ENCODE measurements at places on chromosomes 16 and 17.

DNA sequence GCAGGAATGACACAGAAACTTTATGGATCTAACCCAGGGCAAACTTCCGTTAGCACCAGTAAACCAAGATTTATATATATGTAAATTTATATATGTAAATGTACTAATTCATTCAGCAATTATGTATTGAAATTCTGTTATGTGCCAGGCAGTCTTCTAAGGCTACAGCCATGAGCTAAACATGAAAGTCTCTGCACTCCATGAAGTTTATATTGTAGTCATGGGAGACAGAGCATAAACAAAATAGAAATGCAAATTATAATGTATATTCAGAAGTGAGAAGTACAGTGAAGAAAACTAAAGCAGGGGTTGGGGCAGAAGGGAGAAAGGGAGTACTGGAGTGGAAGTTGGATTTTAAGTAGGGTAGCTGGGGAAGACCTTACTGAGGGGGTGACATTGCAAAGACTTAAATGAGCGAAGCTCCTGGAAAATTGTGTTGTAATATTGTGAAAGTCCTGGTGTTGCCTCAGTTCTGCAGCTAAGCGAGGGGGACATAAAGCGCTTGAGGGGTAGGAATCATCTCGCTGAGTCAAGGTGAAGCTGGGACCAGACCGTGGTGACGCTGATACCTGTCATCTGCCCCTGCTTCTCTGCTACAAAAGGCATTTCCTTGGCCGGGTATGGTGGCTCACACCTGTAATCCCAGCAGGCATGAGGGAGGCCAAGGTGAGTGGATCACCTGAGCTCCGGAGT lies 64.8 kb downstream of the YPEL2 start:
- no peak for DNase-seq

DNA sequence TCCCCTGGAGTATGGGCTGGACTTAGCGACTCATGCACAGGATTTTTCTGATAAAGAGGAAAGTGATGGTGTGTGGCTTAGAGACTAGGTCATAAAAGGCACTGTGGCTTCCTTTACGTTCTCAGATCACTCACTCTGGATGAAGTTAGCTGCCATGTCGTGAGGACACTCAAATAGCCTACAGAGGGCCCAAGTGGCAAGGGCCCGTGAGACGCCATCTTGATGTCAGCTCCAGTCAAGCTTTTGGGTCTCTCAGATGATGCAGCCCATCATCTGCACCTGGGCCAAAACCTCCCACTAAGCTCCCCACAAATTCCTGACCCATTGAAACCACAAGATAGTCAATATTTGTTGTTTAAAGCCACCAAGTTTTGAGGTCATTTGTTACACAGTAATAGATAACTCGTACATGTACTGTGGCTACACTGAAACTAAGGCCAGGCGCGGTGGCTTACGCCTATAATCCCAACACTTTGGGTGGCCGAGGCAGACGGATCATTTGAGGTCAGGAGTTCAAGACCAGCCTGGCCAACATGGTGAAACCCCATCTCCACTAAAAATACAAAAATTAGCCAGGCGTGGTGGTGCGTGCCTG lies 14.7 kb downstream of the ST6GALNAC2 start:
- no peak for DNase-seq

DNA sequence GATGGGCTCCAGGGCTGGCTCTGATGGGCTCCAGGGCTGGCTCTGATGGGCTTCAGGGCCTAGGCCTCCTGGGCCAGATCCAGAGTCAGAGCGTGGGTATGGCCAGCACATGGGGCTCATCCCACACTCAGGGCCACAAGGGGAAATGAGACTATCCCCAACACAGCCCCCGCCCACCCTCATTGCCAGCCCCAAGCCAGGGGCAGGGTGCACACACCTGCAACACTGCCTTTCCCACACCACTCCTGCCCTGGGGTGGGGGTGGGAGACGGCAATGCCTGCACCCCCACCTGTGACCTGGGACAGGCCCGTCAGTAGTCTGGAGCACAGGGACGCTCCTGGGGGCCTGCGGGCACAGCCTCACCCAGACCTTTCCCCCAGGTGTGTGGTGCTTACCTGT lies 14.3 kb upstream of the ATP6V0C start:
- DNase-seq, result no peak

DNA sequence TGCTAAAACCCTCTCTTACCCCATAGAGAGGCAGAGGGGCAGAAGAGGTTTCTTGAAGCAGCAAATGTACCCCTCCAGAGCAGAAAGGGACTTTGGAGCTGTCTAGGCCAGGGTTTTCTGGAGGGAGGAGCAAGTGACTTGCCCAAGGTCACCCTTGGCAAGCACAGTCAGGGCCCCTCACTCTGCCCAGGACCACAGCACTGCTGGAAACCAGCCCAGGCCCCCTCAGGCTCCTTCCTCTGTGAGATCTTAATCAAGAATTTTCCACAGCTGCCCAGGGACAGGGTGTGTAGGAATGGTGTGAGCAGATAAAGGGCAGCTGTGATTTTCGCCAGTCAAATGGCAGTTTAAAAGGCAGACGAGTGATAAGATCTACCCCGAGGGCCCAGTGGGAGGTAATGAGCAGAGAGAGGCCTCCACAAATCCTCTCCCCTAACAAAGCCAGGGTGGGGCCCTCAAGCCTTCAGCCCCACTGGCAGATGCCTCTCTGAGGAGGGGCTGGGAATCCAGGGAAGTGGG lies 3.9 kb upstream of the SLC12A3 start:
- DNase-seq, result no peak

- no peak for DNase-seq
Observed at GRCh38 chr17:34246881-34247280, 8.2 kb upstream of the CCL2 start.

- no peak for DNase-seq
Observed at GRCh38 chr17:69878661-69879060, 196.4 kb upstream of the KCNJ16 start.

GRCh38 chr17:58121925-58122324 lies 26.3 kb upstream of the OR4D1 start:
- DNase-seq, result no peak

DNA sequence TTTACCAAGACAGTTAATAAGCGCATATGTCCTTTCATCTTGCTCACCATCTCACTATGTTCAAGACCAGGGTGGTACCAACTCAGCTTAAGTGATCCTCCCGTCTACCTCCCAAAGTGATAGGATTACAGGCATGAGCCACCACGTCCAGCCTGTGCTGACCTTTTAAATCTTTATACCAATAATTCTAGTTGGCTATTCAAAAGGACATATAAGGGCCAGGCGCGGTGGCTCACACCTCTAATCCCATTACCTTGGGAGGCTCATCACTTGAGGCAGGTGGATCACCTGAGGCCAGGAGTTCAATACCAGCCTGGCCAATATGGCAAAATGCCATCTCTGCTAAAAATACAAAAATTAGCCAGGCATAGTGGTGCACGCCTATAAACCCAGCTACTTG lies 2.4 kb downstream of the CEP95 start:
- DNase-seq, result no peak

DNA sequence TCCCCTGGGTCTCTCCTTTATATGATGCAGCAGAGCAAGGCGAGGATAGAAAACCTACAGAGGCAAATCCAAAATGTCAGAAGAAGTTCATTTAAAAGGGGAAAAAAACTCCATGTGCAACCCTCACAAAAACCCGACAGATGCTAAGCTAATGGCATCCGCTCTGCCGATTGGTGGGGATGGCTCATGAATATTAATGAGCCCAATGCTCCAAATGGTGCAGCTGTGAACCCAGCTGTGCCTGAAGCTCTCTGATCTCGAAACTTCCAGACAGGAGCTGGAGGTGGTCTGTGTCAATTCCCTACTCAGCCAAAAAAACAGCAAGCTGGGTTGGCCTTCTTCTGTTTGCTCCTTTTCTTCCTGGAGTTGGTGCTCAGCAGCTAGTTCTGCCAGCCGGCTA lies 15.5 kb downstream of the SNX11 start:
- no peak for DNase-seq

DNA sequence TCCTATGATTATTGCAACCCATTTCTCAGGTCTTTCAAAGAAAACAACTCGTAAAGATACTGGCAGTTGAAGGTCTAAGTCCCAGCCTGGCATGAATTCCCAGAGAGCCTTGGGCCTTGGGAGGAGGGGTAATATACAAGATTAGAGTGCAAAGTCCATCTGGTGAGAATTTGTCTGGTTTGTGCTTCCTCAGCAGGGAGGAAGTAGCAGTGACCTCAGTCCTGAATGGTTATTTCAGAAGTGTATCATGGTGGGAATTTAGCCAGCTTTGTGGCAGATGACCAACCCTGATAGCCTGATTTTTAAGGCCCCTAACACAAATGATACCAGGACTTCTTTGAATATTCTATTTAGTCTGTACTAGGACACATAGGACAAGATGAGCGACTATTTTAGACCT lies 151.2 kb upstream of the TBX2 start:
- no peak for DNase-seq

DNA sequence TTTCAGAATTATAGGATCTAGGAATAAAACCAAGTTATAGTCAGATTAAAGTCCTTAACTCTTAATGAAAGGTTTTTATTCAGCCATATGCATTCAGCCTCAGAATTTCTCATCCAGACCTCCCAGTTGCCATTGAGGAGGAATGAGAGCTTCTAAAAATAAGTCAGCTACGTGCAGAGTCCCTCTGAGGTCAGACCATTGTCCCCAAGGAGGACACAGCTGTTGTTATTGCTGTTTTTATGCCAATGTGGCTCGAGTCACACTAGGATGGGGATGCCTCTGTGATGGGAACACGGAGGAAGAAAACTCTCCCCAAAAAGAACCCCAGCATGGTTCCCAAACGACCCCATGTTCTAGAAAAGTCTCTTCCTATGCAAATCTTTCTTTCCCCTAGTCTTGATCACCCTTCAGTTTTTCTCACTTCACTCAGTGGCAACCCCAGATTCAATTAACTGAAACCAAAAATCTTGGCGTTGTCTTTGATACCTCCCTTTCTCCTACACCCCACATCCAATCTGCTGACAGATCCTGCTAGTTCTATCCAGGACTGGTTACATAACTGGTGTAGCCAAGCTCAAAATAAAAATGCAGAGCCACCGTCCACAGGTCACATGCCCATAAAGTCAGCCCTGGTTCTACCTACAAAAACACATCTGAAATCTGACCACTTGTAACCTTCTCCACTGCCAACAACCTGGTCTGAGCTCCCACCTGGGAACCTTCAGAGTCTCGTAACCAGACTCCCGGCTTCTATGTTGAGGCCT lies 138.2 kb upstream of the ERCC4 start:
- DNase-seq, result no peak

DNA sequence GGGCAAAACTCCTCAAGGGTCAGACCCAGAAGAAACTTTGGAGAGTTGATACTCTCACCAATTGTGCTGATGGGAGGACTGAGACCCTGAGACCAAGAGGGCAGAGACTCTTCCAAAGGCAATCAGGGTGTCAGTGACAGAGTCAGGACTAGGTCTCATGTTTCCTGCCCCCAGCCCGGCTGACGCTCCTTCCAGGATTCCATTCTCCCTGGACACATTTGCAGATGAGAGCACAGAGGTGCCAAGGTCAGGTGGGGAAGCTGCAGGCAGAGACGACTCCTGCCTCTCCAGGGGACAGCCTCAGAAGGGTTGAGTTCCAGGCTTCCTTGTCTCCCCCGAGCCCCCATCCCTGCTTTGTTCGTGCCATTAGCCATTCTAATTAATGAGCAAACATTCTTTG lies 174.1 kb downstream of the WSCD1 start:
- no peak for DNase-seq

- no peak for DNase-seq
Observed at GRCh38 chr17:46738544-46738943, 79.9 kb downstream of the WNT3 start.

- DNase-seq, result no peak
Observed at GRCh38 chr16:10972108-10972818, 27.9 kb downstream of the CLEC16A start.

DNA sequence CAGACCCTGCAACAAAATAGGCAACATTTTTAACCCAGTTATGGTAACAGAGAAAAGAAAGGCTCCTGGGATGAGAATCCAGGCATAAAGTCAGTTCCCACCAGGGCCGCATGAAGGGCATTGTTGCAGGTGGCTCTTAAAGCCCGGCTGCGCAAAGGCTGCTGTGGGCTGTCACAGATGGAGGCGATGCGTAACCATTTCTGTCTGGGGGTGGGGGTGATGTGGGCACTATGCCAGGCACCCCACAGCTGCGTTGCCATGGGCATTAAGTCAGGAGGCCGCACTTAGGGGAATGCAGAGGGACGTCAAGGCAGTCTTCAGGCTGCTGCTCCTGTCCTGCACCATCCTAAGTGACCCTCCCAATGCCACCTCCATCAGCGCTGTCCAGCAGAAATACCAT lies 228.4 kb downstream of the CPPED1 start:
- DNase-seq, result no peak

GRCh38 chr17:7176841-7177190 lies 2.4 kb downstream of the ASGR1 start:
- no peak for DNase-seq

- DNase-seq, result no peak
Observed at GRCh38 chr17:49612726-49613125, 37.1 kb downstream of the NXPH3 start.

- peak; percentile 32 for DNase-seq
Observed at GRCh38 chr16:67842509-67843342, 606 bp downstream of the THAP11 start.

DNA sequence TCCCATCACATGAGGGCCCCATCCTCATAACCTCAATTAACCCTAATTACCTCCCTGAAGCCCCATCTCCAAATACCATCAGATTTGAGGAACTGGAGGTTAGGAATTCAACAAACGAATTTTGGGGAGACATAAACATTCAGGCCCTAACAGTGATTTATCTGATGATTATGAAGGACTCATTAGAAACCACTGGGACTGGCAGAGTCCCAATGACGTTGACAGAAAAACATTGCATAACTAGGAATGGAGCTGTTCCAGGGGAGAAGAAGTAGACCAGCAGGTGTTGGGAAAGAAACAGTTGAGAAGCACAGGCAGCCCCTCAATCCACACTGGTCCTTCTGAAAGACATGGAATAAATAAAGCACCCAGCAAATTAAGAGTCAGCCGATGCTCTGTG lies 282.0 kb downstream of the MAP2K4 start:
- no peak for DNase-seq

GRCh38 chr16:48084826-48085225 lies 71.0 kb downstream of the ABCC12 start:
- no peak for DNase-seq

- DNase-seq, result no peak
Observed at GRCh38 chr16:92431-93339, 14.7 kb downstream of the MPG start.

GRCh38 chr16:79130616-79131015 lies 469.9 kb downstream of the MAF start:
- no peak for DNase-seq

- DNase-seq, result no peak
Observed at GRCh38 chr17:43079641-43080302, 45.4 kb downstream of the BRCA1 start.

GRCh38 chr16:46885960-46886763 lies 2.0 kb downstream of the GPT2 start:
- DNase-seq, result no peak

DNA sequence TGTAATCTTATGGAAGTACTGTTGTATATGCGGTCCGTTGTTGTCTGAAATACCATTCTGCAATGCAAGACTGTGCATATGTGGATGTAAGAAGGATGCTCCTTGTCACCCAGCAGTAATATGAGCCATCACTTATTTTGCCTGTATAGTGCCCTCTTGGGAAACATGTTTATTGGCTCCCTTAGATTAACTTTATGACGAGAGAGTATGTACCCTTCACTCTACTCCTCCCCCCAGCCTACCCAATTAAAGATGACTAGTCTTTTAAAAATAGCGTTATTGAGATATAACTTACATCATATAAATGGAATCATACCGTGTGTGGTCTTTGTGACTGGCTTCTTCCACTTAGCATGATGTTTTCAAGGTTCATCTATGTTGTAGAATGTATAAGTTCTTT lies 33.6 kb downstream of the FTO start:
- no peak for DNase-seq

All from stimulated activated CD4-positive, alpha-beta T cell treated with anti-CD3 and anti-CD28 coated beads, Interleukin-12 subunit alpha, Interleukin-12 subunit beta, amount 100 ng/mL, for 24 hours (primary cell).